GM12865 (cell line): ENCODE measurements at places on chromosomes 7 and 10.

DNA sequence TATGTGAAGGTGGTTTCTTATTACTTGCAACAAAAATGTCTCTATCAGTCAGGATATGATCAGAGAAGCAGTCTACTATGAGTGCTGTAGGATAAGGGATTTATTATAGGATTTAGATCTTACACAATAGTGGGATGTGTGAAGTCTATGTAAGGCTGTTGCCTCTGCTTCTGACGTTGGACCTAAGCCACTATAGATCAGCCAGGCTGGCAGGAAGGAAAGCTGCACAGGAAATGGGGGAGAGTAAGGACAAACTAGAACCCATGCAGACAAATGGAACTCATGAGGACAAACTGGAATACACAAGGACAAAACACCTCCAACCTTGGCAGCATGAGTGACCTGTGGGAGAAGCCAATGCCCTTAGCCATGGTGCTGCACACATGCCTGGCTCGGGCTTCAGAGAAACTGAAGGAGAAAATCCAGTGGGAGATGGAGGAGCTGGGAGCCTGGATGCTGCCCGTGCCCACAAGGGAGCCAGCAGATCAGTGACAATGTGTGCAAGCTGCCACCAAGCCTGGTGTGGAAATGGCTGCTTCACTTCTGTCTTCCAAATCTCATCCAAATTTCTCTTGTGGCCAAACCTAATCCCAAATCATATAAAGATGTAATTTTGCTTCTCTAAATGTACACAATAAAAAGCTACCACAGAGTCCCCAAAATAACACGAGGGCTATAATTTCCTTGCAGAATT, 147.0 kb upstream of the PCGF5 start:
- no peak for DNase-seq

DNA sequence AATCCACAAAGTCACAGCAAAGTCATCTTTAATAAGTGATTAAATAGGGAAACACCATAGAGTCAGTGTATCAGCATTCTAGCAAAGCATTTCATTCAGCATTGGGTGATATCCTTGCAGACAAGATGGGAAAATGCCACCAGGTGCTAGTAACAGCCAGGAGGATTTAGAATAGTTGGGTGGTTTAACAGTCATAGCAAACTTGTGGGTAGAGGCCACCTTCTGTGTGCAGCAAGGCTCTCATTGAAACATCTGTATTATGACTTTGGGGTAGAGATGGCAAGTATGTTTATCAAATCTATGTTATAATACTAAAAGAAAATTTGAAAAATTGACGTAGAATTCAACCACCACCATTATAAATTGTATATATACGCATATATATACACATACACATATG, 26.4 kb upstream of the ADO start:
- peak; percentile 51 for DNase-seq

DNA sequence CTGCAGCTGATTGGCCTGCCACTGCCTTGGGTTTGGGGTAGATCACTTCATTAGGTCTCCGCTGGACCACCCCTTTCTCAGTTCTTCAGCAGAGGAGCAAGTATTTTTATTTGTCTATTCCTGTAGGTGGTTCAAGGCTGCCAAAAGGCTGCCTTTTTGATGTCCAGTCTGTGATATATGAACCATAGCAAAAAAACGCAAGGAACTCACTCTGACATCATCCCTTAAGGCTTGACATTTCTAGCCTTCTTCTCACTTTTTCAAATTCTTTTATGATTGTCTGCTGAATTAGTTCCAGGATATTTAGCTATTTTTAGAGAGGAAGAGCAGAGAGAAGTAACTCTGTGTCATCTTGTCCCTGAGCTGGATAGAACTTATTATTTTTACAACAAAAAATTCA, 269.2 kb downstream of the BAMBI start:
- DNase-seq = no peak

DNA sequence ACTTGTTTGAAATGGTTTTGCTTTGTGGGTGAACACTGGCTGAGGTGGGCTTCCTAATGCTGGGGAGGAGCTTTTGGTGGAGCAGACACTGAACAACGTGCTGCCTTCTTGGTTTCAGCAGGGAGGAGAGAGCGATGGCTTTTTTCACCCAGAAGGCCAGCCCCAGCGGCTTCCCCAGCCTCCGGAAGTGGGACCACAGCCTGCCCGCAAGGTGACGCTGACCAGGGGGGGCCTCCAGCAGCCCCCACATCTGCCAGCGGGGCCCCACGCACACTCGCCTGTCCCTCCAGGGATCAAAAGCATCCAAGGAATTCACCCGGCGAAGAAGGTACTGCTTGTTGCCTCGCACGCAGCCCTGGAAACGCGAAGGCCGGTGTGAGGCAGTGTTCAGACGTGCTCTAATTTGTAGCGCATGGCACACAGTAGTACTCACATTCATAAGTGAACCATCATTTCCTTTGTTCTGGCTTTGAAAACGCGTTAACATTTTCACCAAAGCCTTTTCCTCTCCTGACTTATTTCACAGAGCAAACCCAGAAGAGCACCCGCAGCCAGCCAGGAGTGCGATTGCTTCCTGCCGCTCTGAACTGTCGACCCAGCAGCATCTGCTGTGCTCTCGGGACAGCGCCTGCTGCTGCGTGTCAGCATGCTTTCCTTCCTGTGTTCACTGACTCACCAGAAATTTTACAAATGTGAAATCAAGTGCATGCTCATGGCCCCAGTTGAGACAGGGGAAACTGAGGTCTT, 48.4 kb downstream of the SHH start:
- DNase-seq = peak; percentile 73

DNA sequence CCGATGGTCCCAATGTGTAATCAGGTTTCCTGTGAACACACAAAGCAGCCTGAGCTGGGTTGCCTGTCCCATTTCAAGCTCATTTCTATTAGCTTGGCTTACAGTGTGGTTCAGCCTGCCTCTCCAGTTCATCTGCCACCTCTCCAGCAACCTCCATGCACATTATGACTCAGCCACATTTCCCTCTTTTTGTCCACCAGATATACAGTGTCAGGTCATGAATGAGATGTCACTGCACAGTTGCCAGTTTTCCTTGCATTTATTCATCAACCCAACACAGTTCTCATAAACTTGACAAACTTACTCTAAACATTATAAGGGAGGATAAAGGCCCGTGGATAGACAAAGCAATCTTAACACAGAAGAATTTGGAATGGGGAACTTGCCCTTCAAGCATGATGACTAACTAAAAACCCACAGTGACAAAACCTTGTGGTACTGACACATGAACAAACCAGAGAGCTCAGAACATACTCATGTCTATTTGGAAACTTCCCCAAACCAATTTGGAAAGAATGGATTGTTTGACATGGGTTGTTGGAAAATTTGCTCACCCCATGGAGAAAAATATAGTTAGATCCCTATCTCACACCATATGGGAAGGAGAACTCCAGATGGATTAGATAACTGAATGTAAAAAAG, 2.5 kb upstream of the CFAP58 start:
- peak; percentile 32 for DNase-seq

- no peak for DNase-seq
Measured at GRCh38 chr7:78149787-78150186, 351.2 kb downstream of the PHTF2 start.

DNA sequence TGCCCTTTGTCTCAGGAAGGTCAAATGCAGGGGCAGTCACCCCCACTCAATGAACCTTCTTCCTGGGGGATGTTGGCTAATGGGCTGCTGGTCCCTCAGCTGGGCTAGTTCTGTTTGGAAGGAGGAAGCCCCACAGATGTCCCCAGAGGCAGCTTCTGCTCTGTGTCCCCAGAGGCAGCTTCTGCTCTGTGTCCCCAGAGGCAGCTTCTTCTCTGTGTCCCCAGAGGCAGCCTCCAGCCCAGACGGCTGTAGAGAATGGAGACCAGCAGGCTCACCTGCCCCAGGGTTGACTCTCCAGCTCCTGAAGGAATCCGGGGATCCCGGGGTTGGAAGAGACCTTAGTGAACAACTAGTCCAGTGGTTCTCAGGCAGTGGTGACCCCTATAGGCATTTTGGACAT, 62.5 kb upstream of the LEP start:
- no peak for DNase-seq

- DNase-seq = no peak
Measured at GRCh38 chr7:157898802-157899505, 562.1 kb downstream of the DNAJB6 start.

GRCh38 chr10:128825626-128826025, 641.4 kb upstream of the MGMT start:
- DNase-seq = no peak

GRCh38 chr7:155797262-155798250, 14.7 kb downstream of the SHH start:
- DNase-seq = no peak

- no peak for DNase-seq
Measured at GRCh38 chr10:101061624-101062231, at the start of gene KAZALD1. KAZALD1 (plus strand) TSS chr10:101061989; CDS start chr10:101062593, 604 bp downstream.

GRCh38 chr10:106785528-106785927, 379.0 kb downstream of the SORCS1 start:
- DNase-seq = no peak

- DNase-seq = no peak
Measured at GRCh38 chr10:70505908-70506307, 27.3 kb downstream of the PALD1 start.

DNA sequence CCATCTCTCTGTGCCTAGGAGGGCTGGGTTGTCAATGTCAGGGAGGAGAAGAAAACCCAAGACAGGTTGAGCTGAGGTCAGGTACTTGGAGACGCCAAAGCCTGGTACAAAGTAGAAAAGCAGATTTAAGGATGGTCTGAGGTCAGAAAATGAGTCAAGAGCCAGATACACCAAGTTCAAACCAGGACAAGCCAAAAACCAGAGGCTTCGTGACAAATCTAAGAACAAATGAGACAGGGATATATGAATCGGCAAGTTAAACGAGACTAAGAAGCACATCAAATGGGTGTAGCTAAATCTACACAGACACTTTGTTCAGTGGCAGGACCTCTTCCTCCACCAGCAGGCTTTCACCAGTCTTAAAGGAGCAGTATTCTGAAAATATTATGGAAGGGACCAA, 34.2 kb downstream of the C7orf33 start:
- no peak for DNase-seq

DNA sequence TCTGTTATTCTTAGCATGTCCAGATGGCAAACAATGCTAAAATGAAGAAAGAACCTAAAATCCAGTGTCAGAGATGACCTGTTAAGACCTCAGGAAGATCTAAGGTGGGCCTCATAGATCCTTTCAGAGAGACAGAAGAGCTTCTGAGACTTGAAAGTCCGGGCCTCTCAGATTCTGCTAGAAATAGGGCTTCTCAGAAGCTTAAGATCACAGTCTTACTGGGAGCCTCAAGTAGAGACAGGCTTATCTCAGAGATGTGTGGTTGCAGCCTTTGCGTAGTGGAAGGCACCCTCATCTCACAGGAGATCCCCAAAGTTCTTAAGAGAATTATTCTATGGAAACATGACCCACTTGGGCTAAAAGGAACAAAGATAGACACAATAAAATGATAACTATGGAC, 642.8 kb downstream of the TNS3 start:
- peak; percentile 58 for DNase-seq

DNA sequence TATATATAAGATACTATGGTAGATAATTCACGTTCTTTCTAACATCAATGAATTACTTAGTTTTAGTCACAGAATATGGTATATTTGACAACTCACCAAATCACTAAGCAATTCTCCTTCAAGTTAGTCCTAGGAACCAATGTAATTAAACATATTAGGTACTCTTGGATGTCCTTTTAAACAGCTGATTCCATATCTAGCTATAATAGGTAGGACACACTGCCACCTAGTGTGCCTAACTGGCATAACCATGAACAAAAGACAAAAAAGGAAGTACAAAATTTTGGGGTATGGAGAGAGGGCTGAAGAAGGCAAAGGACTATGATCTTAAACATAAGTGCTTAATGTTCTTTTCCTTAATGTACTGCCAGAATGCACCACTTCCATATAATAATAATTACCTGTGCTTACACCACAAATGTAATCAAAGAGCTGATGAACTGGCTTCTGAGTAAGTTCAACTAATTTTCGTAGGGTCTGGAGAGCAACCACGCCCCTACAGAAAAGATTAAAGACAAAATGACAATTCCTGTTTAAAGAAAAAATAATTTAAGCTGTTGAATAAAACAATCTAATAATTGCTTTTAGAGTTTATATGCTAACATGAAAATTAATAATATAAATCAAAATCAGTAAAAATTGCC, 28.7 kb downstream of the PNPLA8 start:
- peak; percentile 61 for DNase-seq

DNA sequence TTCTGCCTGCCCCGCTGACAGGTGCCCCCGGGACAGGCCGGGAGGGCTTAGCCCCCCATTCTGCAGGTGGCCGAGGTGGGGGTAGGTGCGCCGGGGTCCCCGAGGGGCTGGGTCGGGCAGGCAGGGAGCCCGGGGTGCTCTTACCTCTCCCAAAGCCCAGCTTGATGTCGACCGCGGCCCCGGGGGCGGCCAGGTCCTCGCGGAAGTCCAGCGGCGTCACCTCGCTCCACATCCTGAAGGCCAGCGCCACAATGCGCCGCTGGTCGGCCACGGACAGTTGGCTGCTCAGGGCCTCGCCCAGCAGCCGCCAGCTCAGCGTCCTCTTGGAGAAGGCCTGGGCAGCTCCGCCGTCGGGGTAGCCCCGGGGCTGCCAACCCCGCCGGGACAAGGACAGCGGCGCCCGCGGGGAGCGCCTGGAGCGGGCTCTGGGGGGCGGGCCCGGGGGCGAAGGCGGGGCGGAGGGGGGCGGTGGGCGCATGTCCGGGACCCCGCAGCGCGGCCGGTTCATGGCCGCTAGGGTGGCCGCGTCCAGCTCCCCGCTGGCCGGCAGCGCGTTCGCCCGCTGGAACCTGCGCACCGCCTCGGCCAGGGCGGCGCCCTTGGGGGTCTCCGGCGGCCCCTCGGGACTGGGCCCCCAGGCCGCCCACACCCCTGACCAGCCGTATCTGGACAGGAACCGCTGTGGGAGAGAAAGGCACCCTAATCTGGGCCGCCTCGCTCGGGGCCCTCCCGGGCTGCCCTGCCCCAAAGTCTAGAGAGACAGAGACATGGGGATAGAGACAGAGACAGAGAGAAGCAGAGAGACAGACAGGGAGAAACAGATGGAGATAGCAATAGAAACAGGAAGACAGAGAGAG, 1.7 kb downstream of the MMP21 start:
- no peak for DNase-seq

DNA sequence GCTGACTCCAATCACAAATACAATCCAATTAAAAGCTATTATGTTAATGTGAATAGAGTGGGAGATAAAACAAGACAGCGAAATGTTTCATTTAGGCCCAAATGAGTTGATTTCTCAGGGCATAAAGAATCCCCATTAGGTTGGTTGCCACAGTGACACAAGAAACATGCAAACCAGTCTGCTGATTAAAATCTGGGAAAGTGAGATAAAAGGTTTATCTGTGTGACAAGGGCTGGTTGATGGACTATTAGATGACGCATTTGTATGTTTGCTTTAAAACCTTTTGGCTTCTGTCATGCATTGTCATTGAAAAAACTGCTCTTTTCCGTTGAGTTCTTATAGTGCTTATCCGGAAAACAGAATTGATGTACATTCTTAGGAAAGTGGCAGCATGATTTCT, 658.2 kb downstream of the GATA3 start:
- no peak for DNase-seq
